ENCODE measurements at places on chromosomes 1 and 21.
A peak's percentile ranks its signal among the peaks of the same experiment; 100 is the strongest.

GRCh38 chr1:42043182-42043581 is 110.0 kb upstream of the GUCA2B start:
- DNase-seq, result no peak

- no peak for DNase-seq
Observed at GRCh38 chr21:18524097-18524880, 120.7 kb upstream of the TMPRSS15 start.

GRCh38 chr1:44029260-44029910 is 1.9 kb downstream of the SLC6A9 start:
- peak; percentile 50 for DNase-seq

GRCh38 chr1:167621780-167622313 is 8.2 kb upstream of the RCSD1 start:
- DNase-seq, result no peak

GRCh38 chr21:45056917-45057560 is 17.3 kb upstream of the ADARB1 start:
- peak; percentile 34 for DNase-seq
